ENCODE measurements at places on chromosomes 6 and 20. TPM values are rescaled to one million over a fixed set of nuclear protein-coding genes. Genes with fewer than 3 reads are reported as not detected.

The GTF2H4 gene
- 15.8 TPM for total RNA-seq

The POU5F1 gene
- total RNA-seq: not detected

The MRPL14 gene
- total RNA-seq: 22.3 TPM

The RAET1E gene
- not detected for total RNA-seq

DNA sequence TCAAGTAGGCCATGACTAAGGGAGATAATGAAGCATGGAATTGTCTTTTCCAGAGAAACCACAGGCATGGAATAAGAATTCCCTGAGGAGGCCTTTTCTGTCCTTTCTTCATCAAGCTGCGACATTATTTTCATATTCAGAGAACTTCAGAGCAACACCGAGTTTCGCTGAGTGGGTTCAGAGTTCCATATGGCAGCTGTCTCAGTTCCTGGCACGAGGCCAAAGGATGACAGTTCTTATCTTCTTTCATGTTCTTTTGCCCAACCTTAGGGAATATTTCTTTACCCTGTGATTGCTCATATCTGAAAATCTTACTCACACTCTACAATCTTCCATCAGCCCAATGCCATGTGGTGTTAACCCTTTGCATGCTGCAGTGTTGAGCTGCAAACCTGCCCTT, 135.3 kb upstream of the BMP2 start:
- no peak for DNase-seq

DNA sequence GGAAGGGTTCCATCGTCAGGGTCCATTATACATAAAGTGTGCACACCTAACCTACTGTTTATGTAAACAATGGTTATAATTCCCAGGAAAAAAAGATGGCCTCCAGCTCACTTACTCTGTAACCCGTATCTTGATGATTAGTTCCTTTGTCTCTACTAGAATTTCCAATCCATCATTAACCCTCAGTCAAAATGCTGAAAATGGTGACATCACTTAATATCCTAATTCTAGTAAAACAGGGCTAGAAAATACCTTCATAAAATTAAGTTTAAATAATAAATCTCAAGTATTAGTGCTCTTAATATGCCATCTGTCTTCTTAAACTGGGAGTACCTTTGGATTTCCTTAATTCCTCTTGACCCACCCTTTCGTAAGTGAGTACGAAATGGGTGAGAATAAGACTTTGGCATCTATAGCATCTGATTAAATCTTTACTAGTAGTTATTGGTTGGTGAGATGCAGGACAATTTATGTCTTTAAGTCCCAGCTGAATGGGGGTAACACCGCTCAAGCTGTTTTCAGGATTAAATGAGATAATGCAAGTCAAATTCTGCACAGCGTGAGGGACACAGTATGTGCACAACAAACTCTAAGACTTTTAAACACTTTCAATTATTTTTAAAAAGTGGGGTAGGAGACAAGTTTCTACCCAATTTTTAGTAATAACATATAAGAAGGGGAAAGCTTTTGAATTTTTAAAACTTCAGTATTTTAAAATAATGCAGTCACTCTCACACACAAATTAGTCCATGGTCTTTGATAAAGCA, 1.6 kb downstream of the HMGN3 start:
- no peak for DNase-seq

DNA sequence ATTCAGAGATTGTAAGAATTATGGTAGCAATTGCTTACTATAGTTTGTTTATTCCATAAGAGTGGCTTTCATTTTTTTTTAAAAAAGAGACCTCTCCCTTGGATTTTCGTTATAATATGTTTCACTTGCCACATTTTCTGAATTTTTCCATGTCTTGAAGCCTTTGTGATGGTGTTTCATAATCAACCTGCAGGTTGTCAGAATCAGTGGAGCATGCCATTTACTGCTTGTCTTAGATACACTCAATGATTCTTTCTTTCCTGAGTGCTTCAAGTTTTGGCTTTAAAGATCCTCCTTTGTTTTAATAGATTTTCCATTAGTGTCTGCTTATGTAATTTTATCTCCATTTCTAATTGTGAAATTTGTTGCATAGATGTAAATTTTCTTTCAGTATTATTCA, 31.2 kb downstream of the KCNQ5 start:
- no peak for DNase-seq

DNA sequence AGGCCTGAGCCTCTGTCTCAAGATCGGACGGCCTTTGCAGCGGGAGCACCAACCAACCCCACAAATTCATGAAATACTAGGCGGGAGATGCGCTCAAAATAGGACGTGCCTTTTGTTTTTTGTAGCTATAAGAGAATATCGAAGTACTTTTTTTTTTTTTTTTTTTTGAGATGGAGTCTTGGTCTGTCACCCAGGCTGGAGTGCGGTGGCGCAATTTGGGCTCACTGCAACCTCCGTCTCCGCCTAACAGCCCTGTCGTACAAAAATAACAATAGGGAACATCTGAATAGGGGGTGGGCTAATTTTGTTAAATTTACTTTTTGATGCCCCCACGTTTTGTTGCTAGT, 5.9 kb upstream of the TUBB2A start:
- DNase-seq: no peak

- no peak for DNase-seq
Observed at GRCh38 chr6:87784690-87785089, 82.7 kb upstream of the AKIRIN2 start.

GRCh38 chr6:170008294-170008785, 256.9 kb downstream of the ERMARD start:
- no peak for DNase-seq

- no peak for DNase-seq
Observed at GRCh38 chr20:49432550-49432949, 49.9 kb downstream of the KCNB1 start.

DNA sequence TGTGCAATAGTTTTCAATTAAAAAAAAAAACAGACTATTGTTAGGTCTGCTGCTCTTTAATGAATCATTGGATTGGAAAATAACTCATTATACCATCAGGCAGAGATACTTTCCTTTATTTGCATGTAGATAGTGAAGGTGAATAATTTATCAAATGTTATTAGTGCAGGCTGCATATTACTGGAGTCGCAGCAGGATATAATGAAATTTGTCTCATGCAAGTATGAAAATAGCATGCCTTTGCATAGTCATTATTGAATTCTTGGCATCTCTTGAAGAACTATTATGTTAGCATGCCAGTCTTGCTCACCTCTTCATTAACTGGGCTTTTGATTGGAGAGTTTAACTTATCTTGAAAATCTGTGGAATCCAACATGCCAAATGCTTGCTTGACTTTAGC, 241.7 kb downstream of the CDKAL1 start:
- no peak for DNase-seq

Measured in T-cell (primary cell).